ENCODE measurements at places on chromosomes 6 and 20.

DNA sequence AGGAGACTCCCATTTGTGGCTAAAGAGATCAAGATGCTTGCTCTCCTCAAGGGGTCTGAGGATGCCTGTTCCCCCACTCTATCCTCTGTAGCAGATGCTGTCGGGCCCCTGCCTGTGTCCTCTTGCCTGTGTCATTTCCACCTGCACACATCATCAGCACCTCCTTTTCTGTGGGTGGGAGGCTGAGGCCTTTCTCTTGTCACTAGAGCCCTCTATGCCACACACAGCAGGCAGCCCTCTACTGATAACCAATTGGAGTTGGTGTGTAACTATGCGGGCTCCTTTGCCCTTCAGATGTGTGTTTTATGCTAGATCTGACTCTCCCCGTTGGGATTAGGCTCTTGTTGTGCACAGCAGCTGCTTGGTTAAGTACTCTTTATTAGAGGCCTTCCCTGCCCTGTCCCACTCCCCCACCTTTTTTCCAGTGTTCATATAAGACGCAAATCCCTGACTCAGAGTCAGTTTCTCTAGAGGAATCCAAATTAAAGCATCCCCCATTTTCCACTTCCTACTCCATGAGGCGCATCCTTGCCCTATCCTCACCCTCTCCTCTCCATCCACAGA lies 7.7 kb downstream of the TREML2 start:
- no peak for DNase-seq

- DNase-seq: no peak
Observed at GRCh38 chr6:89023591-89024441, 56.7 kb upstream of the PNRC1 start.

- DNase-seq: no peak
Observed at GRCh38 chr6:112145080-112145573, 57.7 kb downstream of the FAM229B start.

- no peak for DNase-seq
Observed at GRCh38 chr6:89350281-89350966, 2.1 kb downstream of the UBE2J1 start.

- no peak for DNase-seq
Observed at GRCh38 chr20:61724376-61724775, 341.3 kb downstream of the TAF4 start.

GRCh38 chr20:34579191-34579978 lies 20.9 kb downstream of the MAP1LC3A start:
- peak; percentile 59 for DNase-seq

GRCh38 chr6:106568530-106568929 lies 60.8 kb downstream of the RTN4IP1 start:
- DNase-seq: no peak

DNA sequence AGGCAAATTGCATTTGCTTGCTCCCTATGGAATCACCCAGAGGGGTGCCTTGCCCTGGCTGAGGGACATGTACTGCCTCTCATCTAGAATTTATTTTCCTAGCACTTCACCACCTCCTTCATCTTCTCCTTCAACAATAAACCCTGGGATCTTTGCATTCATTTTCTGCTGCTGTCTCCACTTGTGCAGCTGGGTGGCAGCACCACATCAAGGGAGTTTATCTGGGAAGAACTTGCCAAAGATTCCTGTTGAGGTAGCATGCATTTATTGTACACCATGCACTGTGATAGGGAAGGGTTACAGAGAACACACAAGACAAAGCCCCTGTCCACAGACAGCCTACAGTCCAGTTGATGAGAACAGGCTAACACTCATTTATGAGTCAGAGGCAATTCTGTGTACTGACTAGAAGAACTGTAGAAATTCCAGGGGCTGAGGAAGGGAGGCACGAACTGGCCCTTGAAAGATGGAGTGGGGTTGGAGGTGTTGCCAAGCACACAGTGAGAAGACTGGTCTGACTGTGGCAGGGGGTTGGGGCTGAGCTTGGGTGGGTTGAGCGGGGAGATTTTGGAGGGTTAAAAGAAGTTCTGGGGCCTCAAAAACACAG lies 17.5 kb downstream of the C20orf173 start:
- DNase-seq: no peak

DNA sequence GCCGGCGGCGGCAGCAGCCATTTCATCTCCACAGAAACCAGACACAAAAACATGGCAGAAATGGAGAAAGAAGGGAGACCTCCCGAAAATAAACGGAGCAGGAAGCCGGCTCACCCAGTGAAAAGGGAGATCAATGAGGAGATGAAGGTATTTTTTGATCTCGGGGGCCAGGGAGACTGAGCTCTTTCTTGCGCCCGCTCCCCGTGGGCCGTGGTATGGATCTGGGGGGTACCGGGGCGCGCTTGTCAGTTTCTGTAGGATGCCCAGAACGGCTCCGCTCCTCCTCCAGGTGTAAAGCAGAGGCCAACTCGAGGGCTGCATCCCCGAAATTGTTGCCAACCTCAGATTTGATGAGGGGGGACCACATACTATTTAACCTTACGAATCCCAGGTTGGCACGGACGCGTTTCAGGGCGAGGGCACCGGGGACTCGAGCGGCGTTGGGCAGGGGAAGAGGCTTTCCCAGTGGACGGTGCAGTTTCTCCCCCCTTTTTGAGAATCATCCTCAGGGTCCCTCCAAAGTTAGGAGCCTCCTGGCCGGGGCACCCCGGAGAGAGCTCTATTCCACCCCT lies 735 bp downstream of the SOBP start:
- no peak for DNase-seq

DNA sequence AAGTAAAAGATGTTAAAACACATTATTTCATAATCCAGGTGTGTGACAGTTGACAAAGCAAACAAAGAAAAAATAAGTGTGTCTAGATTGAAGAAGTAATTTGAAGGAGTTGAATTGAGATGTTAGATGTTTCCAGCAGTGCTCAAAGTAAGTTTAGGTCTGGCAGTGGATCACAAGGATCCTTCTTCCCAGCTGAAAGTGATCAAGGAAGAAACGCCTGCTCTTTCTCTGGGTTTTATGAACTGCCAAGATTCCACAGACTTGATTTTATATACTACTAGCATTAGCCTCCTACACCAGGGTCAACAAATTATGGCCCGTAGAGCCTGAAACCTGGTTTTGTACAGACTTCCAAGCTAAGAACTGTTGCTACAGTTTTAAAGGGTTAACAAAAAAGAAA lies 30.3 kb downstream of the STX7 start:
- no peak for DNase-seq

DNA sequence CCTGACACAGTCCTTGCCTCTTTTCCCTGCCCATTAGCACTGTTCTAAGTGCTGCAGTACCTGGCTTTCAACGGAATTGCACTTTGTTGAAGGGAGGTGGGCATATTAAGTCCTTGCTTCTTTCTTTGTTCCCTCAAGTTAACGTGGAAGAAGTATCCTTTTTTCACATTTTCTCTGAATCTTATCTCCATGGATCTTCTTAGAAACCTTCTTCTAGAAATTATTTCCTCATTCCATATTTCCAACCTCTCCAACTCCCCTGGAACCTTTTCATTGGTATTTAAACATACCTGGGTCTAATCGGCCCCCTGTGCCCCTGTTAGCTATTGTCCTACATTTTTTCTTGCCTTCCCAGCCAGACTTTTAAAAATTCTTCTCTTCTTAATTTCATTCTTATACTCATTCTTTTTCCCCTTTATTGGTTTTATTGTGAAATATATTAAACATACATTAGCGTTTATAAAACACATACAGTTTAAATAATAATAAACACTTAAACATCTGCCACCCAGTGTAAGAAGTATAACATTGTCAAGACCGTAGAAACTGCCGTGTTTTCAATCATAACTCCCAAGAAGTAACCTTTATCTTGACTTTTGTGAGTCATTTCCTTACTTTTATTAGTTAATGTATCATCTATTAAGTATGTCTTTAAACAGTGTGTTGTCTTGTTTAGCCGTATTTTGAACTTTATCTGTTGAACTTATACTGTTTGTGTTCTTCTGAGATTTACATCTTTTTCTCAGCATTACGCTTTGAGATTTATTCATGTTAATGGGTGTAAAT lies 118.2 kb downstream of the CDKAL1 start:
- no peak for DNase-seq

DNA sequence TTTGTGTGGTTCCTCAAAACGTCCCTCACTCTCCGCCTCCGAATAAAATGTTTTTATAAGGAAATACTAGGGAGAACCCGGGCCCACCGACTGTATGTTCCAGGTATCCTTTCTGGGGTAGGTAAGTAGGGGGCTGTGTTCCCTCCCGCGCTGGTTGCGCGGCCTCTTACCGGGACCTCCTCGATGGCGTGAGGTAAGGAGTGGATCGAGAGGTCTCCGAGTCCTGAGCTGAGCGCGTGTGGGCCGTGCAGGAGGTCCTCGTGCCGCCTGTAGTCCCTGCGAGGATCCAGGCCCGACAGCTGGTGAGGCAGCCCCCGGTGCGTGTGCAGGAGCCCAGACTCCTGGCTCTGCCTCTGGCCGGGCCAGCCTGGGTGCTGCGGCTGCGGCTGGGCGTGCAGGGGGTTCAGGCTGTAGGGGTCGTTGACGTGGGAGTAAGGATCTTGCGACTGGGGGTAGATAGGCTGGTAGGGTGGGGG lies 5.1 kb downstream of the TFAP2A start:
- DNase-seq: no peak

- DNase-seq: no peak
Observed at GRCh38 chr20:24418731-24419130, 50.7 kb upstream of the SYNDIG1 start.

GRCh38 chr20:23146181-23146580 lies 60.1 kb upstream of the CD93 start:
- no peak for DNase-seq

DNA sequence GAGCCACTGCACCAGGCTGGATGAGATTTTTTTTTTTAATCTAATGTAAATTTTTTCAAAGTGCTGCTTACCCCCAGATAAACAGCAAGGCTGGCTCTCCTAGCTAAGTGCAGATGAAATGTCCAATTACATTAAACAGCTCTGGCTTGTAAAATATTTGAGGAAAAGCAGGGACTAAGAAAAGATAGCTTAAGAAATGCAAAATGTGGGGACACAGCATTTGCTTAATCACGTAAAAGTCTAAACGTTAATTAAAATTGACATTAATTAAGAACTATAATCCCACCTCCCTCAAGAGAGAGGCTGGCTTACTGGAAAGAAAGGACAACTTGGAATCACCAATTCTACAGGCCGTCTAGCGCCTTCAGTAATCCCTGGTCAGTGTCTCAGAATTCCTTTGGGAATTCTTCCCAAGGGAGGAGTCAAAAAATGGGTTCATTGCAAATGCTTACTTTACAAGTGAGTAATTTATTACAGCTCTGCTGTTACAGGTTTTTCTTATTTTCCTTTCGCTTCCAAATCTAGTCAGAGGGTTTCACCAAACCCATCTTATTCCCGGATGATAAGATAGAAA lies 13.6 kb upstream of the MARCKS start:
- no peak for DNase-seq

DNA sequence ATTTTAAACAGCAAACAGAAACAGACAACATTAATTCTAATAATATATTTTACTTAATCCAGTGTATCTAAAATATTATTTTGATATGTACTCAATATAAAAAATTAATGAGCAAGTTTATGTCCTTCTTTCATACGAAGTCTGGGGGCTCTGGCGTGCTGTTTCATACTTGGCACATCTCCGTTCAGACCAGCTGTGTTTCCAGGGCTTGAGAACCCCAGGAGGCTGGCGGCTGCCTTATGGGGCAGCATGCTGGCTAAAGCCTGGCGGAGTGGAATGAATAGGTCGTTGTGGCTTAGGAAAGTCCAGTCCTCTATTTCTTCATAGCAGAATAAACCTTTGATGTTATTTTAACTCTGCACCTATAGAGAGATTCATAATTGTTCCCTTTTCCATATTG lies 43.3 kb downstream of the DUSP22 start:
- no peak for DNase-seq

- DNase-seq: no peak
Observed at GRCh38 chr6:3322366-3322890, 63.7 kb downstream of the PSMG4 start.

DNA sequence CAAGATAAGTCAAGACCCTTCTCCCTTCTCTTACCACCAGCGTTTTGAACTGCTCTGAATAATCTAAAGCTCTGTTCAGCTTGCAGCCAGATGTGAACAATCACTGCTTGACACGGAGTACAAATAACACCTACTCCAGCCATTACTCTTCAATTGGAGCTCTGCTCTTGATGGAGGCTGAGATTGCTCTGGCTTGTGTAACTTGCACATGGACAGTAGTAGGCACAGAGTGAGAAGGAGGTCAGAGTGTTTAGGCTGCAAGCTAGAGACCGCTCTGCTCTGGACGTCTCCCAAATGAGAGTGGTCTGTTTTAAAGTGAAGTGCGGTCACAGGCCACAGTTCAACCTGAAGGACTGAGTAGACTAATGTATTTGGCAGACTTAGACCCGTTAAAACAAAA lies 158.3 kb downstream of the HDGFL1 start:
- no peak for DNase-seq

- no peak for DNase-seq
Observed at GRCh38 chr6:156725712-156726111, 51.5 kb upstream of the ARID1B start.

DNA sequence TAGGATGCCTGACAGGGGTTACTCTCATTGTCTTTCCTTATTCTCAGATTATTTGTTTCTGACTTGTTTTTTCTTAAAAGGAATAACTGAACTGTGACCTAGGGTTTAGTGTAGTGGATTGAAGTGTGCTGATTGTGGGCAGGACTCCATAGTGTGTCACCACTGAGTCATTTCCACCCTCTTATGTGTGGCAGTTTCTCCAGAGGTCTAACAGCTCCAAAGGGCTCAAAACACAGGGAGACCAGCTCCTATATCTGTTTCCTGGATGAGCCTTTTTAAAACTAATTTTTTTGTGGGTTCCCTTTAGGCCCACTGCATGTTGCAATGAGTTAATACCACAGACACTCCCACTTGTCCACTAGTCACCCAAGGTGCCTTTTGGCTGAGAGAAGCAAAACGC lies 951.1 kb upstream of the ADGRB3 start:
- no peak for DNase-seq

DNA sequence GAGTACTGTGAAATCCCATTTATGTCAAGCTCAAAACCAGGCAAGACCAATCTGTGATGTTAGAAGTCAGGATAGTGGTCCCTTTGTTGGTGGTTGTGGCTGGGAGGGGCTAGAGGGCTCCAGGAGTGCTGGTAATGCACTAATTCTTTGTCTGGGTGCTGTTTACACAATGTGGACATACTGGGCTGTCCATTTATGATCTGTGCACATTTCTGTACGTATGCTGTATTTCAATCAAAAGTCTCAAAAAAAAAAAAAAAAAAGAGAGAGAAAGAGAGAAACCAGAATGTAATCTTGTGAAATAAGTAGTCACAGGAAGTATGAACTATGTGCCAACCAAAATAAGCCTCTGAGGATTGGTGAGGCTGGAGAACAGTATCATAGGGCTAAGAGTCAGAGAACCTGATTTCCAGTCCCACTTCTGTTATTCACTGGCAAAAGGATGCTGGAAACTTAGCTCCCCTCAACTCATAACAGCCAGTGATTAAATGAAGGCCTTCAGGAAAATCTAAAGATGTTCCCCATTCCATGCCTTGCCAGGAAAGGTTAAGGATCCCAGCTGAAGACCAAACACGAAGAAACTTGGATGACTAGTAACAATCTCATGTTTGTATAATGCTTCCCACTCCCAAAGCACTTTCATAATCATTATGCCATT lies 19.6 kb upstream of the TRAM2 start:
- no peak for DNase-seq

Data from hypothalamus (tissue), 51 donors.